Osteoblast (primary cell): ENCODE measurements at places on chromosomes 7 and 10. TPM values are rescaled to one million over a fixed set of nuclear protein-coding genes. Genes with fewer than 3 reads are reported as not detected.

DNA sequence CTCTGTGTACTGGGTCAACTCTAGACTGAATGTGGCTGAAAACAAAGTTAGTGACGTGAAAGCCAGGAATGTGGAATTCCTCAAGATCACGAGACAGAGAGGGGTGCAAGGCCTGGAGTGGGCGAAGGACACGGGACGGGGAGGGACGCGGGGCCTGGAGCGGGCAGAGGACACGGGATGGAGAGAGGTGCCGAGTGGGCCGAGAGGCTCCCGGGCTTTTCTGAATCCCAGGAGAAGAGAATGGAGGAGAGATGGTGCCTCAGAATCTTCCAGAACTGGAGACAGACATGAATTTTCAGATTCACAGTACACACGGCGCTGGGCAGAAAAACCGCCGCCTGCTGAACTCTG is 50.6 kb upstream of the PRKAR1B start:
- DNase-seq: peak; percentile 65

DNA sequence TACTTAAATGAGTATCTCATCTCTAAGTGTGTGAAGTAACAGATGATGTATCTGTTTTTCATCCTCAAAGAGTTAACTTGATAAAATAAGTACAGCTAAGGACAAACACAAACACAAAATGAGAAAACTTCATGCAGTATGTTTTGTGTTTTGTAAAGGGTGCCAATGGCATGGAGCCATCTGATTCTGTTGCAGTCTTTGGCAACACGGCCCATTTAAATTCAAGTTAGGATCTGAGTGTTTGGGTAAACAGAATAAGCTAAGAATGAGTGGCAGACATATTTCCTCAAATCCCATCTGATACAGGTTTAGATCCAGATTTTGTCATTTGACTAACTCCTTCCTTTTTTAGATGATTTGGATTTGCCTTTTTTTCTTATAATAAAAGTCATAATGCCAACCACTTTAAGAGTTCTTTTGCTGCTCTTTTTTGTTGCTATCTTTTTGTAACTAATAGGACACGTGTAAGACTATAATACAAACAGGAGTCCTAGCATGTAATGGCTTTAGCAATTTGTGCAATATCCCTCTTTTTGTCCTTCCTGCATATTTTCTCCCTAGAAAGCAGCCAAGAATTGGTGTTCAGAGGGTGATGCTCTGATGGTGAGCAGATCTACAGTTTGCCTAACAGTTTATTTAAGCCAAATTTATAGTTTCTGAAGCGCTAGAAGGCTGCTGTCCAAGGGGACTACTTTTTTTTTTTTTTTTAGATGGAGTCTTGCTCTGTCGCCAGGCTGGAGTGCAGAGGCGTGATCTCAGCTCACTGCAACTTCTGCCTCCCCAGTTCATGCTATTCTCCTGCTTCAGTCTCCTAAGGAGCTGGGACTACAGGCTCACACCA is 18.9 kb upstream of the ACTA2 start:
- no peak for DNase-seq

DNA sequence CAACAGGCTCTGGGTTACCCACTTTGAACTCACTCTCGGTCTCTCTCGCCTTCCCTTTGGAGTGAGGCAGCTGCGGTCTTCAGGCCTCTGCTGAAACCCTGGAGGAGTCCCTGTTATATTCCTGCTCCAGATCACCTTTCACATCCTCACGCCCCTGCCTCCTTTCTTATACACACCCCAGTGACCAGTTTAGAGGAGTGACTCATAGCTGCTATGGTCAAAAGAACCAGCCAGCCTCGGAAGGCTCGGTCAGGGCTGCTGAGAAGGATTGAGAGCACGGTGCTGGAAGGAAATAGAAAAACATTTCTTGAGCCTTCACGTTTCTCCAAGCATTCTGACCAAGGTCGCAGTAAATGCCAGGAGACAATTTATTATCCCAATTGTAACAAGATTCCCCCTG is 28.3 kb upstream of the SVOPL start:
- DNase-seq: no peak

OR2A42 gene
- under 0.01 TPM in 1 of 2 replicates, not detected in the other for total RNA-seq

PGAM2 gene
- 0.29 and 0.36 TPM in 2 replicates for total RNA-seq
